ENCODE measurements at places on chromosomes 16 and 17. TPM values are rescaled to one million over a fixed set of nuclear protein-coding genes. Genes with fewer than 3 reads are reported as not detected.

CD19 gene
- not detected for total RNA-seq

GRCh38 chr17:77869665-77870132 lies 88.8 kb upstream of the TNRC6C start:
- no peak for DNase-seq

GRCh38 chr16:86672179-86672863 lies 94.0 kb downstream of the FOXL1 start:
- DNase-seq = no peak

DNA sequence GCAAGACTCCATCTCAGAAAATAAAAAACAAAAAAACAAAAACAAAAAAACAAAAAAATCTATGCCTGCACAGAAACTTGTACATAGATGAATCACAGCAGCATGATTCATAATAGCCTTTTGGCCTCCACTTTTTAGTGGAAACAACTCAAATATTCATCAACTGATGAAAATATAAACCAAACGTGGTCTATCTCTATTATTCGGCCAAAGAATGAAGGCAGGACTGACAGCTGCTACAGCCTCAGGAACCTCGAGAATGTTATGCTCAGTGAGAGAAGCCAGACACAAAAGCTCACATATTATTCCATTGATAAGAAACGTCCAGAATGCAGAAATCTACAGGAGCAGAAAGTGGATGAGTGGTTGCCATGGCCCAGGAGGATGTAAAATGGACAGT lies 19.8 kb downstream of the PPL start:
- no peak for DNase-seq

SHISA9 gene
- 2.6 TPM for total RNA-seq

GRCh38 chr17:69567130-69567529 lies 152.6 kb downstream of the MAP2K6 start:
- peak; percentile 34 for DNase-seq

DNA sequence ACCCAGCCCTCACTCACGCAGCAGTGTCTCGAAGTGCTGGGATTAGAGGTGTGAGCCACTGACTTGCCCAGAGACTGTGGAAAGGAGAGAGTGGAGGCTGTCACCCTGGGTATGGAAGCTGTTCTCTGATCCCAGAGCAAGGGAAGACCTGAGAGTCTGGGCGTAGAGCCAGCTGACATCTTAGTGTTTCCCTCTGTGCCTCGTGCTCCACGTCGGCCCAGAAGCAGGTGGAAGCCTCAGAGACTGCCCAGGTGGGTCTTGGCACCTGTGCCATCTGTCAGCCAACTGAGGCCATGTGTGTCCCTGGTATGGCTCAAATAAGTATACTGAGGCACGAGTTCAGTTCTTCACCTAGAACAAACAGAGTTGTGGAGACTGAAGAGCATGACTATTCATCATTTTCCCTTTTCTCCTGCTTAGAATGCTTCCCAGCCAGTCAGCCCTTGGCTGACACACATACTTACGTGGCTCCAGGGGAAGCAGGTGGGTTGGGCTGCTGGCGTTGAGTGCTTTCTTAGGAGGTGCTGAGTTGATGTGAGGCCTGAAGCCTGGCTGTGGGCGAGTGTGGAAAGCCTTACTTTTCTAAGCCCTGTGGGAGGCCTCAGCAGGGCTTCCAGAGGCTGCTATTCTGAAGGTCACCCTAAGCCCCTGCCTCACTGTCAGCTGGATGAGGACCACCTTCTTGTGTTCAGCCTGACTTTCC lies 8.1 kb downstream of the CTRL start:
- no peak for DNase-seq

LHX1 gene
- not detected for total RNA-seq

- no peak for DNase-seq
These were observed 59.6 kb upstream of the CACNG5 start for GRCh38 chr17:66775271-66775670.

DNA sequence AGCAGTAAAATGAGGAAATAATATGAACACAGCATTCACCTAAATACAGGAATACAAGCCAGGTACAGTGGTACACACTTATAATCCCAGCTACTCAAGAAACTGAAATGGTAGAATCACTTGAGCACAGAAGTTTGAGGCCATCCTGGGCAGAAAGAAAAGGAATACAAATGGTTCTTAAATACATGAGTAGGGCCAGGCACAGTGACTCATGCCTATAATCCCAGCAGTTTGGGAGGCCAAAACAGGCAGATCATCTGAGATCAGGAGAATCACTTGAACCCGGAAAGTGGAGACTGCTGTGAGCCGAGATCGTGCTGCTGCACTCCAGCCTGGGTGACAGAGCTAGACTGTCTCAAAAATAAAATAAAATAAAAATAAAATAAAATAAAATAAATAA lies 23.0 kb upstream of the SMG8 start:
- DNase-seq = no peak

GUCY2D gene
- total RNA-seq = not detected

DNA sequence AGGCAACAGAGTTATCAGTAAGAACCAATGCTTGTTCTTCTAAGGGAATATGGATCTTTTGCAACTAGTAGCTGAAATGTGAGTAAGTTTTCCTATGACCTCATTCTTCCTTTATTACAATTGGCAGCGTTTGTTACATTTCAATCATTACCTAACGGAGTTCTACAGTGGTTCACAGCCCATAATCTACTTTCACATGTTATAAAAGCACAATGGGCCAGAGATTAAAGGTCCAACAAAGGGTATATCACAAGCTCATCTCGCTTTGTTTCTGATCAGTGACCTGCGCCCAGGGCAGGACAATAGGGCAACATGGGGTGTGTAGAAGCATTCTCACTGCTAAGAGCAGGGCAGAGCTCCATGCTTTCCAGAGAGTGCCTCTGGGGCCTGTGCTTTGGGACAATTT lies 279.9 kb upstream of the DYNLRB2 start:
- DNase-seq = no peak

DRC3 gene
- total RNA-seq = 0.82 TPM

DNA sequence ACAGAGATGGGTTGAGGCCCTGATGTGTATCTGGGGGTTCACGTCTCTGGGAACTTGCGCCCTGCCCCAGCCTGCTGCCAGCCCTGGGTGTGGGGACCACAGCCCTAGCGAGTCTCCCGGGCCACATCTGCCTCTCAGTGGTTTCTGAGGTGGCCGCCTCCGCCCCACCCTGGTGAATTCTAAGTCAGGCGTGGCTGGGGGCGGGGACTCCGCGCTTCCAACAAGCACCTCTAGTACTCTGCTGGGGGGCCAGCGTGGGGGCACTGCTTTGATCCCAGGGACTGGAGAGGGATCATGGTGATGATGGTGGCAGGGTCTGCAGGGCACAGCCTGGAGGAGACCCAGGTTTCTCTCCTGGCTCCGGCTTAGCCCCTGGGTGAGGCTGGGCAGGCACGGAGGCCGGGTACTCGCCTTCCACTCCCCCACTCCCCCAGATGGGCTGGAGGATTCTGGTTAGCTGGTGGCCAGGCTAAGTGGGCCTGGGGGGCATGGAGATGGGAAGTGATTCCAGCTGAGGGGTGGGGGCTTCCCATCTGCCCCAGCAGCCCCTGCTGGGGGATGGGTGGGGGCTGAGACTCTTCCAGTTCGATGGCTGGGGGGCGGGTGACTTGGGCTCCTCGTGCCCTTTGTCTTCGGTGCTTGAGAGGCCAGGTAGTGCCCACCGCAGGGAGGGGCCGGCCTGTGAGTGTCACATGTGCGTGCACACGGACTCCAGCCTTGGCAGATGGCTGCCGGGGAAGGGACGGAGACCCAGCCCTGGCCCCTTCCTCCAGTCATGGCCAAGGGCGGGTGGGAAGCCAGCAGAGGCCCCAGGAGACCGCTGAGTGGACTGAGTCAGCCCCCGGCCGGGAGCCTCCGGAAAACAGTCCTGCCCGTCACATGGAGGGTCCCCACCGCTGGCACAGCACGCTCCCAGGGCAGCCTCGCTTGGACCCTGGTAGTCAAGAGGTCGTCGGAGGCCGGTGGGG lies 3.9 kb downstream of the GLIS2 start:
- DNase-seq = no peak

DNA sequence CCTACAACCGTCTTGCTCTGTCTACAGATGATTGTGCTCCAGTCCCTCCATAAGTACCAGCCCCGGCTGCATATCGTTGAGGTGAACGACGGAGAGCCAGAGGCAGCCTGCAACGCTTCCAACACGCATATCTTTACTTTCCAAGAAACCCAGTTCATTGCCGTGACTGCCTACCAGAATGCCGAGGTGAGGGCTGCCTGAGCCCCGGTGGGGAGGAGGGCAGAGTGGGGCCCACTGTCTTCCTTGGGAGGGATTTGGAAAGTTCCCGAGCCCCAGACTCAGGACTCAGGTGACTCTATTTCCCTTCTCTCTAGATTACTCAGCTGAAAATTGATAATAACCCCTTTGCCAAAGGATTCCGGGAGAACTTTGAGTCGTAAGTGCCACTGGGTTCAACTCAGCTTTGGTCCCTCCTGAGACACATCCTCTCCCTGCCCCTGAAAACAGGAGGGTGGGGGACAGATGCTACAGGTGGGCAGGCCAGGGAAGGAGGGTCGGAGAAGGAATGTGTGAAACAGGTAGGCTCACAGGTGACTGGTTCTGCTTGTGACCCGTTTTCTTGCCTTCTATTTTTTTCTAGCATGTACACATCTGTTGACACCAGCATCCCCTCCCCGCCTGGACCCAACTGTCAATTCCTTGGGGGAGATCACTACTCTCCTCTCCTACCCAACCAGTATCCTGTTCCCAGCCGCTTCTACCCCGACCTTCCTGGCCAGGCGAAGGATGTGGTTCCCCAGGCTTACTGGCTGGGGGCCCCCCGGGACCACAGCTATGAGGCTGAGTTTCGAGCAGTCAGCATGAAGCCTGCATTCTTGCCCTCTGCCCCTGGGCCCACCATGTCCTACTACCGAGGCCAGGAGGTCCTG lies 11.4 kb downstream of the TBX21 start:
- DNase-seq = no peak

EDC4 gene
- total RNA-seq = 67.6 TPM

DNA sequence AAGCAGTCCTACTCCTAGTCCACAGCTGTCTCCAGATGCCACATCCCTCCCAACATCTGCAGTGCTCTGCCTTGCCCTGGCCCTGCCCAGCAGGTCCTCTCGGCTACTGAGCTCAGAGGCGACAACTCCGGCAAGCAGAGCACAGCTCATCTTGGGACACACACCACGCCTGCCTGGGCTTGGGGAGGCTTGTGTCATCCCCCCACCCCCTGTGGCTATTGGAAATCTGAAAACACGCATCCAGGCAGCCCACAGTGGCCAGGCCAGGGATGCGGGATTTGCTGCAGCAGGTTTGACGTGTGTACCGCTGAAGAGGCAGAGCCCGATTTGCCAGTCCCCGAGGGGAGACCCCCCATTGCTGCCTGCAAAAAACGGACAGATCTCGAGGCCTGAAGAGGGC lies 25.4 kb downstream of the MXRA7 start:
- peak; percentile 62 for DNase-seq

DNA sequence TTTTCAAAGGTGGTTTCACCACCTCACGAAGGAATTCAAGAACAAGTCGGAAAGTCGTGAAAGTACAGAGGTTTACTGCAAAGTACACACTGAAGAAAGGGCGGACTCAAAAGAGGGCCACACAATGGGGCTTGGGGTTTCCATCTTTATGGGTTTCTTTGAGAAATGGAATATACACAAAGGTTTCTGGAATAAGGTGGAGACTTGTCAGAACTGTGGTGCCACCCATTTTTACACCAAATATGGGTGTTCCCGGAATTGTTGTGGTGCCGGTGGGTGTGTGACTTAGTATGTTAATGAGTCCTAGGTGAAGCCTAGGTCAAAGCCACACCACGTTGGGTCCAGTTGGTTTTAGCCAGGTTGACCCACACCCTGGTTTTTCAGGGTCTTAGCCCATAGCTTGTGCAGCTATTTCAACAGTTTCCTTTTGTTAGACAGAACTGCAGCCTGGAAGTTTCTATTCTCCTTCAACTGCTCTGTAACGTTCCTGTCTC lies 567 bp upstream of the GCSH start:
- no peak for DNase-seq

ASPSCR1 gene
- 21.7 TPM for total RNA-seq

GRCh38 chr17:70896843-70897242 lies 727.5 kb downstream of the KCNJ2 start:
- DNase-seq = peak; percentile 21

DNA sequence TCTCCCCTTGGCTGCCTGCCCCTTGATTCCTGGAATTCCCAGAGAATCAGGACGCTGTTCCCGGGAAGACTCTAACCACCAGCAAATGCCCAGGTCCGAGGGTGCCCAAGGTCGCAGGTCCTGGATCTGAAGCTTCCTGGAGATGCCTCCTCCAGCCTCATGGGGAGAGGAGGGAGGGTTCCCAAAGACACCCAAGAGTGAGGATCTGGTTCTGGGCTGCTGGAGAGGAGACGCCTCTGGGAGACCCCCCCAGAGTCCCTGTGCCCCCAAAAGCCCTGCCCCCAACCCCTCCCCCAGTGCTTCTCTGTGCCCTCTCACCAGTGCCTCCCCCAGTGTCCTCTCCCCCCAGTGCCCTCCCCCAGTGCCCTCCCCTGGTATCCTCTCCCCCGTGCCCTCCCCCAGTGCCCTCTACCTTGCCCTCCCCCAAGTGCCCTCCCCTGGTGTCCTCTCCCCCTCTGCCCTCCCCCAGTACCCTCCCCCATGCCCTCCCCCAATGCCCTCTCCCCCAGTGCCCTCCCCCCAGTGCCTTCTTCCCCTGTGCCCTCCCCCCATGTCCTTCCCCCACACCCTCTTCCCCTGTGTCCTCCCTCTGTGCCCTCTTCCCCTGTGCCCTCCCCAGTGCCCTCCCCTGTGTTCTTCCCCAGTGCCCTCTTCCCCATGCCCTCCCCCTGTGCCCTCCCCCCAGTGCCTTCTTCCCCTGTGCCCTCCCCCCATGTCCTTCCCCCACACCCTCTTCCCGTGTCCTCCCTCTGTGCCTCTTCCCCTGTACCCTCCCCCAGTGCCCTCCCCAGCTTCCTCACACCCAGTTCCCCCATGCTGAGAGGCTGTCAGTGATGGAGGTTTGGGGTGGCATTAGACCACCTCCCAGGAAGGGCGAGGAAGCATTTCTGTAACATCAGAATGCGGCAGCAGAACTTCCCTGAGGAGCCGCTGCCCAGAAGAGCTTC lies 6.3 kb upstream of the SECTM1 start:
- no peak for DNase-seq

LYRM9 gene
- 26.5 TPM for total RNA-seq

GRCh38 chr17:70945386-70945785 lies 776.1 kb downstream of the KCNJ2 start:
- peak; percentile 19 for DNase-seq

CHST4 gene
- total RNA-seq = 0.21 TPM

- no peak for DNase-seq
These were observed 13.1 kb upstream of the ABCC3 start for GRCh38 chr17:50621574-50622031.

KRT23 gene
- 26.3 TPM for total RNA-seq
